Activated T-helper 1 cell treated with anti-CD3 and anti-CD28 coated beads, Interleukin-12 subunit alpha, Interleukin-12 subunit beta, Interleukin-2, Interleukin-4 antibody, amounts not matched to agents 30 ng/mL and 10 ng/mL and 1 ng/mL, durations not matched to agents 14 hours and 24 hours and 36 hours (primary cell): ENCODE measurements at places on chromosomes 11 and 22. TPM values are rescaled to one million over a fixed set of nuclear protein-coding genes. Genes with fewer than 3 reads are reported as not detected.

GRCh38 chr11:60863550-60864521 is 3.5 kb upstream of the ZP1 start:
- DNase-seq: no peak

DNA sequence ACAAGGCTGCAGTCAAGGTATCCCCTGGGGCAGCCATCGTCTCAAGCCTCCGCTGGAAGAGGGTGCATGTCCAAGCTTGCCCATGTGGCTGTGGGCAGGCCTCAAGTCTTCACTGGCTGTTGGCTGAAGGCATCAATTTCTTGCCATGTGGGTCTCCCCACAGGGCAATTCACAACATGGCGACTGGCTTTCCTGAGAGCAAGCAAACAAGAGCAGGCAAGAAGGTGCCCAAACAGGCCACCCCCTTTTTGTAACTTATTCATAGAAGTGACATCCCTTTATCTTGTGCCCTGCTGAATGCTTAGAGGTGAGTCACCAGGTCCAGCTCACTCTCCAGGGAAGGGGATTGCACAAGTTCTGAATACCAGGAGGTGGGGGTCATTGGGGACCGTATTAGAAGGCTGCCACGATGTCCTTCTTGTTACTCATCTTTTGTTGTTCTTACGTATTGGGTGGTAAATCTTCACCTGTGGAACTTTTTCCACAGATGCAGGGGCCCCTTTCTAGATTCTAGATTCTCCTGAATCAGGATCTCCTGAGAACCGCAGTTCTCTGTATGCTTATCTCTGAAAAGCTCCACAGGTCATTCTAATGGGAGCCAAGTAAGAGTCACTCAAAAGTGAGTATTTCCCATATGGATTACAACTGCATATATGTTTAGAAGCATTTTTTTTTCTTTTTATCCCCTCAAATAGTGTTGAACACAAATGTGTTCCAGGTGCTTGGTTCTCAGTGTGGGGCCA is 44.2 kb upstream of the MICAL2 start:
- DNase-seq: no peak

DNA sequence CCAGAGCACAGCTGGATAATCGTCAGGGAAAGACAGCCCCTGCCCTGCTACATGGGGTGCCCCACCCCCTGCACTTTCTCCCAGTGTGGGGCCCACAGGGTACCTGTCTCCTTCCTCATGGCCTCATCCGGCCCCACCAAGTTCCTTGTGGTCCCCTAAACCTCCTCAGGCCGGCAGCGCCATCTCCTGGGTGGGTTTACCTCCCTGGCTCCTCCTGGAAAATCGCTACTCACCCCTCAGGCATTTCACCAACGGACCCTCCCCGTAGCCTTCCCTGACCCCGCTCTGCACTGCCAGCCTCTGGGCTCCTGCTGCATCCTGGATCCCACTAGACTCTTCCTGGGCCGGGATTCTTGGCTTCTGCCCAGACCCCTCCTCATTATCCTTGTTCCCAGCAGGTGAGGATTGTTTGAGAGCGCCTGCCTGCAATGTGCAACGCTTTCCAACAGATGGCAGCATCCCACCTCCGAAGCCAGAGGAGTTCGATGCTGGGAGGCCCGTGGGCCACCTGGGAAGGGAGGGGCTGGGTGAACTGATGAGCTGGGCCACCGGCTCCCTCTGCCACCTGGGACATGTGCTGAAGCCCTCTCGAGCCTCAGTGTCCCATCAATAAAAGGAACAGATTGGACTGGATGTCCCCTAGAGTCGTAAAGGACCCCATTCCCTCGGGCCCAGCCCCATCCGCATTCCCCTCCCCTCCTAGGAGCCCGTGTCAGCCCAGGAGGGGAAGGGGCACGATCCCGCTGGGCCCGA is 44.2 kb upstream of the TTLL12 start:
- peak; percentile 61 for DNase-seq

GRCh38 chr22:46964773-46965550 is 202.5 kb downstream of the TBC1D22A start:
- DNase-seq: no peak

GRCh38 chr22:35218079-35218478 is 39.2 kb upstream of the HMGXB4 start:
- DNase-seq: no peak

DNA sequence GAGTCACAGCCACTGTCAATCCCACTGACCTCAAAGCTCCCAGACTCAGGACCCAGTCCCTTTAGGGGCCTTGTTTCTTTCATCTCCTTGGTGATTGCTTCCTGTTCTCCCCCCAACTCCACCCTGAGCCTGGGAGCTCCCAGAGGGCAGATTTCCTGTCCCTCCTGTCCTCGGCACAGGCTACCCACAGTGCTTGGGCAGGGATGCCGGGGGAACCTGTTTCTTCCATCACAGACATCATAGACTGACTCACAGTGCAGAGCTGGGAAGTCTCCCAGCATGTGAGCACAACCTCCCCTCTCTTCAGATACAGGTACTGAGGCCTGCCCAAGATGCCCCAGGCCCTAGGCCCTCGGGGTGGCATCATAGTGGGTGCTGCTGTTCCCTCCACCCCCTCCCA is 16.6 kb downstream of the TRIM29 start:
- DNase-seq: no peak

Gene EHF
- not detected in 2 replicates for total RNA-seq

- DNase-seq: peak; percentile 55
Observed at GRCh38 chr22:25702571-25703167, 39.3 kb upstream of the MYO18B start.
